ENCODE measurements at places on chromosomes 1 and 21.
A peak's percentile ranks its signal among the peaks of the same experiment; 100 is the strongest.

DNA sequence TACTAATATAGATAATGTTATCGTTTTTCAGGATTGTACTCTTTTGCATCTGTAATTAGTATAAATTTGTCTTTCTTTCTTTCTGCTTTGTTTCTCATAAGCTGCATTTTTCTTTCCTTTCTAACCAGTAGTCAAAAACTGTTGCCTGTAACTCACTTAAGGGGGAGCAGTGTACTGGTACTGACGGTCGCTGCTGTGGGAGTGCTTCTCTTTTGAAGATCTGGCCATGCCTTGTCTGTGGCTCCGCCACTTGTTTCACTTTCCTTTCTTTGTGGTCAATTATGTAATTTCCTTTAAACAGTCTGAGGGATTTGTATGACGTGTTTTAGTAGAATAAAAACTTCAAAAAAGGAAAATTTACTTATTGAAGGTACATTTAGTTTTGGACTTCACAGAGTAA lies 37.0 kb downstream of the MIA3 start:
- peak; percentile 83 for DNase-seq

DNA sequence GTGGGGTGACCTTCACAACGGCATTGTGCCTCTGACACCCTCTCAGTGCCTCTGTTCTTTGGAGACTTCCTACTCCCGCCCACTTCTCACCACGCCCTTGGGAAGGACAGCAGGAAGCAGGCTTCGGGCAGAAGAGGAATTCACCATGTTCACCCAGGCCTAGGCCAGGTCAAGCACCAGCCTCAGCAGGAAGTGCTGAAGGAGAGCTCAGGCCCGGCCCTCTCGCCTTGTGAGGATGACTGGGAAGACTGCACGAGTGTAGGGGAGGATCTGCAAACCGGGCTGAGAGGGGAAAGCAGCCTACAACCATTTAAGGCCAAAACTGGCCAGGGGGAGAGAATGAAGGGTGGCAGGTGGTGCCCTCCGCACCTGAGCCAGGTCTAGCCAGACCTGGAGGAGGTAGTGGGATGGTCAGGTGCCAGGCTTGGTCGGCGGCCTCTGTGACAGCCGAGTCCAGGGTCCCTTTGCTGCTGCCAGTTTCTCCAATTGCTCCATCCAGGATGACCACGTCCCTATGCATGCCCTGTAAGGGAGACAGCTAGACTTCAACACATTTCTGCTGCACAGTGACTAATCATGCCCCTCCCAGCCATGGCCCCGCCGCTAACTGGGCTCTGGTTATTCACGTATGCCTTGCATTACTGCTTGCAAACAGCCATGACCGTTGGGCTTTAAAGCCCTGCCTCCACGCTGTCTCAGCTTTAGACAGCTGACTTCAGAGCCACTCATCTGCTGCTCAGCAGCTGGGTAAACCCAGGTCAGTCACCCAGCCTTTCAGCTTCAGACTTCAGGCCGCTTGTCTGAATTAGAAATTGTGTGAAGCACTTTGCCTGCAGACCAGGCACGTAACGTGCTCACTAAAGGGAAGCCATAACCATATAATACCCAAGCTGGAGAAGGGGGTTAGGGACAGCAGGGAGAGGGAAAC lies 8.9 kb downstream of the MRTO4 start:
- DNase-seq: peak; percentile 69

GRCh38 chr1:29974316-29974724 lies 738.0 kb downstream of the PTPRU start:
- peak; percentile 20 for DNase-seq

- no peak for DNase-seq
These were observed 11.3 kb upstream of the CTSE start for GRCh38 chr1:206035027-206035426.

- no peak for DNase-seq
These were observed 634.8 kb downstream of the KCNT2 start for GRCh38 chr1:195973311-195973904.

DNA sequence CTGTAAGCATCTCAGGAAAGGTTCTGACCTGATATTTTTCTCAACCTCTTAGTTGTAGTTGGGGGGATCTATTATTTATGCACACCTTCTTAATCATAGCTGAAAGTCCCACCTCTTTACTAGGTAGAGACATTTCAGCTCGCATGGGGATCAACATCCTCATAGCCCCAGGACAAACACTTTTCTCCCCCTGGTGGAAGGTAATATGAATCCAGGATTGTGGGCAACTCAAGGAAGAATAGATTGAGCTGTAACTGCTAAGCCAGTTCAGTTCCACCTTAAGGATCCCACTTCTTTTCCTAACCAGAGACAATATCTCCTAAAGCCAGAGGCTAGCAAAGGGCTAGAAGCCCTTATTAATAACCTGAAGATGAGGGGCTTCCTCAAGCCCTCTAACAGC lies 25.4 kb upstream of the SMYD3 start:
- DNase-seq: no peak

DNA sequence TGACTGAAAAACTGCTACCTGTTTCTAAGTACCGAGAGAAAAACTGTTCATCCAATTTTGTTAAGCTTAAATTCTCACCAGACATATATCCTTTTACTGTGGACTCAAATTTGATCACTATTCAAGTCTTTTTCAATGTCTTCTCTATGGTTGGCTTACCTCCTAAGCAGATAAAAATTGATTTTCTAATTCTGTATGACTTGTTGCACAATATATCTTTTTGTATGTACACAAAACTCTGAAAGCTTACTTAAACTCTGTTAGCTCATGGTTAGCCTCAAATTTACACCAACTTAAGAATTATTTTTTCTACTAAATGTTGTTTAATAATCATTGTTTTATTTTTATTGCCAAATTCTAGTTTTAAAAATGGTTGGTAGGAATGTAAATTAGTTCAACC lies 715.4 kb downstream of the LTN1 start:
- DNase-seq: no peak

- DNase-seq: no peak
These were observed 109.1 kb upstream of the USH2A start for GRCh38 chr1:216532251-216532798.

DNA sequence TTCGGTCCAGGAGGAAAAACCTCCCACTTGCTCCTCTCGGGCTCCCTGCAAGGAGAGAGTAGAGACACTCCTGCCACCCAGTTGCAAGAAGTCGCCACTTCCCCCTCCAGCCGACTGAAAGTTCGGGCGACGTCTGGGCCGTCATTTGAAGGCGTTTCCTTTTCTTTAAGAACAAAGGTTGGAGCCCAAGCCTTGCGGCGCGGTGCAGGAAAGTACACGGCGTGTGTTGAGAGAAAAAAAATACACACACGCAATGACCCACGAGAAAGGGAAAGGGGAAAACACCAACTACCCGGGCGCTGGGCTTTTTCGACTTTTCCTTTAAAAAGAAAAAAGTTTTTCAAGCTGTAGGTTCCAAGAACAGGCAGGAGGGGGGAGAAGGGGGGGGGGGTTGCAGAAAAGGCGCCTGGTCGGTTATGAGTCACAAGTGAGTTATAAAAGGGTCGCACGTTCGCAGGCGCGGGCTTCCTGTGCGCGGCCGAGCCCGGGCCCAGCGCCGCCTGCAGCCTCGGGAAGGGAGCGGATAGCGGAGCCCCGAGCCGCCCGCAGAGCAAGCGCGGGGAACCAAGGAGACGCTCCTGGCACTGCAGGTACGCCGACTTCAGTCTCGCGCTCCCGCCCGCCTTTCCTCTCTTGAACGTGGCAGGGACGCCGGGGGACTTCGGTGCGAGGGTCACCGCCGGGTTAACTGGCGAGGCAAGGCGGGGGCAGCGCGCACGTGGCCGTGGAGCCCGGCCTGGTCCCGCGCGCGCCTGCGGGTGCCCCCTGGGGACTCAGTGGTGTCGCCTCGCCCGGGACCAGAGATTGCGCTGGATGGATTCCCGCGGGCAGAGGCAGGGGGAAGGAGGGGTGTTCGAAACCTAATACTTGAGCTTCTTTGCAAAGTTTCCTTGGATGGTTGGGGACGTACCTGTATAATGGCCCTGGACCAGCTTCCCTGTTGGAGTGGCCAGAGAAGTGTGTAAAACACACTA lies 45.3 kb downstream of the MRPL39 start:
- peak; percentile 91 for DNase-seq

GRCh38 chr1:6272868-6273267 lies 12.0 kb upstream of the GPR153 start:
- DNase-seq: no peak

- DNase-seq: no peak
These were observed 14.5 kb upstream of the CCDC185 start for GRCh38 chr1:223378754-223379153.

- DNase-seq: no peak
These were observed 2.0 kb downstream of the PBX1 start for GRCh38 chr1:164561007-164561406.

DNA sequence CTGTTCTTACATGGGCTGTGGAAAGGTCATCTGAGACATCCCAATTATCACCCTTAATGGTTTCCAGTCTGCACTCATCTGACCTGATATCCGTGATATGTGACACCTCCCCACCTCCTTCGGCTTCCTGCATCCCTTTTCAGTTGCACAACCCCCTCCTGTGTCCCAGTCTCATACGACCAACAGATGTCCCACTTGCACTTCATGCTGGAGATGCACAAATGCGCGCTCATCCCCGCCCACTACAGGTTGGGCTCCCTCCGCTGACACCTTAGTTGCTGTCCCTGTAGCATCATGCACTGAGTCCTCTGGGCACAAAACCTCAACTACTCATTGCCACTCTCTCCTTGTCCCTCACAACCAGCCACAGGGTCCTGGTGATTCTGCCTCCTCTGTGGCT lies 94.4 kb downstream of the MIS18A start:
- DNase-seq: no peak

GRCh38 chr1:32208469-32208868 lies 420 bp upstream of the DCDC2B start:
- DNase-seq: no peak

- DNase-seq: no peak
These were observed 167.9 kb downstream of the ADSS2 start for GRCh38 chr1:244283772-244284171.

DNA sequence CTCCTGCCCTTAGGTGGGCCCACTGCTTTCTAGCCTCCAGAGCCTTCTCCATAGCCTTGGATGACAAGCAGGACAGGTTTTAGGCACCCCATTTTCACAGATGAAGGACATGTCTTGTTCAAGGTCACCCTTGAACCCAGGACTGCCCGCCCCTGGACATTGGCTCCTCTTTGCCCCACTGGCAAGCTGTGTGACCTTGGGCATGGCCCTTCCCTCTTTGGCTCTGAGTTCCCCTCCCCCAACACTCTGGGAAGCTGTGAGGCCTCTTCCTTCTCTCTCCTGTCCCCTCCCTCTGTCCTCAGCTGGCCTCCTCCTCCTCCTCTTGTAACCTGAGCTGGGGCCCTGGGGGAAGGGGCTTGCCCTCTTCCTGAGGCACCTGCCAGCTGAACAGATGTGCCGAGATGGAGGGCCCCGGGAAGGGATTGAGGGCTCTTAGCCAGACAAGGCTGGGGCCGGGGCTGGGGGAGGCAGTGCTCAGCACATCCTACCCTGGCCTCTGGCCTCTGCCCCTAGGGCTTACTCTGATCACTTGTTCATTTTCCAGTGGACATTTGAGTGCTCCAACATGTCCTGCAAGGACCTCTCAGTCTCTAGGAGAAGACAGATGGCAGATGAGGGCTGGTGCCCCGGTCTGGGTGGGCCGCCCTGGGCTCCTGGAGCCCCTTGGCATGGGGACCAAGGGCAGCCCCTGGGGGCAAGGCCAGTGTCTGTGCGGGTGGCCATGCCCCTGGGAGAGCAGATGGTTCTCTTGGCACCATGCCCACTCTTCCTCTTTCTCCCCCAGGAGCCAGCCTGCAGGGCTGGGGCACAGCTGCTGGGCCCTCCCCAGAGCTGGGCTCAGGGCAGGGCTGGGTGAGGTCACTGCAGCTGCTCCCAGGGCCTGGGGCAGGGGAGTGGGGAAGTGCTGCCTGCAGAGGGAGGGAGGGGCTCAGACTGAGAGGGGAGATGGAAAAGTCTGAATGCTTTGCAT lies 10.7 kb downstream of the FOXO6 start:
- DNase-seq: peak; percentile 80

DNA sequence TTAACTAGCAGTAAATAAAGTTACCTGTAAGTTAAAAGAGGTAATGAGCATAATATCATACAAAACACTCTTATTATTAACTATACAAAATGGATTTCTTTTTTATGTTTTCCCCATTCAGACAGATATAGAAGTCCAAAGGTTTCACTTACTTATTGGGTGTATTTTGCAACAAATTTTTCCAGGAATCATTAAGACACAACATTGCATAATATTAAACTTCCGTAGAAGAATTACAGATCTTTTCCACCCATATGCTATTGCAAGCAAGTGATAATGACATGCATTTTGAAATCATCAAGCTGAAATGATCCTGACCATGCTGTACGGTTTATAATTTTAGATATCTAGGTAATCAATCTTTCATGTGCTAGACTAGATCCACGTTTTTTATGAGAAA lies 957.0 kb downstream of the NCAM2 start:
- no peak for DNase-seq
